ENCODE measurements at places on chromosomes 11 and 22.

GRCh38 chr11:85627332-85627997 lies at the start of gene DLG2:
DLG2 (minus strand) TSS chr11:85627344.
- DNase-seq, result no peak

GRCh38 chr11:125476721-125477120 lies 19.3 kb downstream of the FEZ1 start:
- no peak for DNase-seq

- DNase-seq, result no peak
These were observed 16.8 kb upstream of the IGLL5 start for GRCh38 chr22:22870577-22871404.

GRCh38 chr22:17566776-17567175 lies 3.5 kb downstream of the SLC25A18 start:
- no peak for DNase-seq

- no peak for DNase-seq
These were observed 10.3 kb downstream of the APOL4 start for GRCh38 chr22:36191106-36191836.

All from stimulated activated CD8-positive, alpha-beta memory T cell treated with anti-CD3 and anti-CD28 coated beads, Interleukin-4, amount 100 ng/mL, for 4 hours (primary cell).